ENCODE measurements at places on chromosomes 4 and X. TPM values are rescaled to one million over a fixed set of nuclear protein-coding genes. Genes with fewer than 3 reads are reported as not detected.

Gene FGFBP2
- not detected for total RNA-seq

DNA sequence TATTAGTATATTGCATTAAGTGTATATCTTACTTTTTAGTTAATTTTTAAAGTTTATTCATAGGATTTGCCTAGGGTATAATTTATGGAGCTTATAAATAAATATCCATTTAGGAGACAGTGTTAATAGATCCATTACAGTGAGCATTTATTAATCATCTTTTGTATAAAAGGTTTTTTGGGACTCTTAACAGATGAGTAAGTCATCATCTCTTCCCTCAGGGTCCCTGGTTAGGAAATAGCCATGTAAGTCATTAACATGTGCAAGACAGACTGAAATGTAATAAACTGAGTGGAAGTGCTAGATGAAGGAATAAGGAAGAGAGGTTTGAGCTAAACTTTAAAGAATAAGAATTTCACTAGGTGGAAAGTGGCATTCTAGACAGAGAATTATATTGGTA, 69.2 kb downstream of the PAQR3 start:
- DNase-seq: no peak

- DNase-seq: no peak
Observed at GRCh38 chr4:127849505-127850234, 31.0 kb upstream of the PLK4 start.

Gene LRCH2
- total RNA-seq: 7.9 TPM

Gene PRPS1
- 27.6 TPM for total RNA-seq

DNA sequence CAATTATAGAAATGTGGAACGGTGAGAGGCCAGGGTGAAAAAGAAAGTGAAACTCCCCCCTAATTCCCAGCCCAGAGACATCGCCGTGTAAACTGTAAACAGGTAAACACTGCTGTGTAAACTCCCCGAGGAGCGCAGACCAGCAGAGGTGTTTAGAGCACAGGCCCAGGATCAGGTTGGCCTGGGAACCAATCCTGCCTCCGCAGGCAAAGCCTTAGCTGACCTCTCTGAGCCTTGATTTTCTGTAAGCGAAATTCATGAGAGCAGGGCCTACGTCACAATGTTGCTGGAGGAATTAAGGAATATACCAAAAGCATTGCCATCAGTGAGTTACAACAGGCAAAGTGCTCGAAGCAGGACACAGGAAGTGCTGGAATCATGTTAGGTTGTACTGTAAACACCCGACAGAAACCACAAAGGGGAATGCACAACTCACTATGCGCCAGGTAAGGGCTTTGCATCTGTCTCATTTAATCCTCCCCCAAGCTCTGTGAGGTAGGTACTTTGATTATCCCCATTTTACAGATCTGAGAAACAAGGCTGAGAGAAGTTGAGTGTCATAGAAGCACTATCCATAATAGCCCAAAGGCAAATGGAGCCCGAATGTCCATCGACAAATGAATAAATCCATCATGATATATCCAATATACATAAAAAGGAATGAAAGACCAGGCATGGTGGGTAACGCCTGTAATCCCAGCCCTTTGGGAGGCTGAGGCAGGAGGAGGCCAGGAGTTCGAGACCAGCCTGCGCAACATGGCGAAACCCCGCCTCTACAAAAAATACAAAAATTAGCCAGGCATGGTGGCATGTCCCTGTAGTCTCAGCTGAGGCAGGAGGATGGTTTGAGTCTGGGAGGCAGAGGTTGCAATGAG, 30.7 kb upstream of the KIAA0232 start:
- no peak for DNase-seq

DNA sequence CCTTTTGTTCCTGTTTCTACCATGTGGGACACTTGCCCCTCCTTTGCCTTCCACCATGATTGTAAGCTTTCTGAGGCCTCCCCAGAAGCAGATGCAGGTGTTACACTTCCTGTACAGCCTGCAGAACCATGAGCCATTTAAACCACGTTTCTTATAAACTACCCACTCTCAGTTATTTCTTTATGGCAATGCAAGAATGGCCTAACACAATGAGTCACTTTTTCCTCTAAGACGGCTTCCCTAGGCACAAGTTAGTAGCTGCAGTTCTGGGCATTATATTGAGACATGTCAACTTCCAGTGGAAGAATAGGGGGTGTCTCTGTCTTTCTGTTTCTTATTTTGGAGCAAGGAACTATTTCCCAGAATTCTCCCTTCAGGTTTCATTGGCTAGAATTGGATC, 32.9 kb upstream of the DIPK2B start:
- no peak for DNase-seq

- no peak for DNase-seq
Observed at GRCh38 chr4:182510836-182511235, 267.6 kb downstream of the TENM3 start.

DNA sequence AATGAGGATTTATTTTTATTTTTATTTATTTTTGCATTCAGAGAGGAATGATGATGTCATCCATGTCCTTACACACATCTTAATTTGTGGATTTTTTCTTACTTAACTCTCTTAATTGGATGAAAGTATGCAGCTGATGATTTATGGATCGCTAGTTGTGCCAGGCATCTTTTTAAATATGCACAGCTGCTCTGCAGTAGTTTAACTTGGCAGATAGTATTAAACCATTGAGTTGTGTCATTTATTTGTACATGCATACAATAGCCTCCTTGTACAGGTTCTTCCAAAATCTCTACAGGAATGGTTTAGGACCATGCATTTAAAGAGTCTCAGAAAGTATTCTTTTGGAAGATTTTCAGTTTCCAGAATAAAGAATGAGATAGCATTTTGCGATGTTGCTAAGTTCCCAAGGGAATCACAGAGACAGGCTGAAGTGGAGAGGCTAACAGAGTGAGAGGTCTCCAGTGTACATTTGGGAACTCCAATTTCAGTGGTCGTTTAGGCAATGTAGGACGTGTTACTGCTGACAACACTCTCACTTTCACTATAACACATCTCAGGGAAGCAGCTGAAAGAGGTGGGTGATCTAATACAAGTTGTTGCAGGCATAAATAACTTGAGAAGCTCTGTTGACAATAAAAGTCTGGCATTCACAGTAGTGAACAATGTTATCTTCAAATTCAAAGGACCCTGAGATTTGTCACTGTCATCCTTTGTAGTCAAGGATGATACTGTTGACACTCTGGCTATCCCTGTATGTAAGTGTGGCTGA, 49.9 kb upstream of the SCRG1 start:
- DNase-seq: no peak

GRCh38 chr4:109574443-109574850, 14.4 kb downstream of the MCUB start:
- no peak for DNase-seq

Gene FAT4
- total RNA-seq: 114 TPM

Gene CTAG2
- not detected for total RNA-seq

DNA sequence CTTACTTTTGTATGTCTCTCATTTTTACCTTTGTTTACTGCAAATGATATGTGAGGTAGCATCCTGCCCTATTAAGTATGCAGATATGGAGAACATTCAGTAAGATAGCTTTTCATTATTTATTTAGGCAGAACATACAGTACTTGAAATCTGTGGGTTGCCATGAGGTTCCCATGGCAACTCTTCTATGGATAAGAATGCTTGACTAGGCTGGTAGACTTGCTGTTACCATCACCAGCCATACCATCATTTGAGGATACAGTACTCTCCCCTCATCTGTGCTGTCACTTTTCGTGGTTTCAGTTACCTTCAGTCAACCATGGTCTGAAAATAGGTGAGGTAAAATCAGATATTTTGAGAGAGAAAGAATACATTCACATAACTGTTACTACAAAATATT, 56.7 kb downstream of the NAF1 start:
- DNase-seq: no peak

DNA sequence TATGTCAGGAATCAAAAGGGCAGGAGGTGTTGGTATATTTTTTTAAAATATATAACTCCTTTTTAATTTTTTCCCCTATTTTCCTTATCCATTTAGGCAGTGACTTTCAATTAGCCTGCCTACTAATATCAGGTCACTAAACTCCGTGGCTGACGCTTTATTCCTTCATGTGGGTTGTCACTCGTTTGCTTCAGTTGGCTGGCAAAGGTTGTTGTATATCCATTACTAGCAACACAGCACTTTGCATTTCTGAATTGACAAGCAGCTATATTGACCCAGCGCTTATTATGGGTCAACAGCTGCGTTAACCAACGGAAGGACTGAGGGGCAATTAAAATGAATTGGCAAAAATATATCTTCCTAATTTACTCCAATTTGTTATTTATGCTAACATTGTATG, 87.7 kb downstream of the ARX start:
- DNase-seq: no peak

DNA sequence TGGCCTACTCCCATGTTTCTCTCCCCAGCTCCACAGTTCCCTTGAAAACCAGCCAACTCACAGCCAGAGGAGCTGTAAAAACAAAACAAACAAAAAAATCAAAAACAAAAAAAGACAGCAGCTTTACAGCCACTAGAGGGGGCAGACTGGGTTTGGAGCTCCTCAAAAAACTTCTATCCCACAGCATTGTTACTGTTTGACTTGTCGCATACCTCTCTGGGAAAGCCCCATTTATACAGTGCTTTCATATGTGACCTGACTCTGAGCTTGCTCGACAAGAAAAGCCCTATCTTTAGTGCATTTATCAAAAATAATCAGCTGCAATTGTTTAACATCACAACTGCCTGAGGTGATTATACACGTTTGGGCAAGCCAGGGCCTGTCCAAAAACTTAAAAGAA, 21.6 kb downstream of the TSPAN6 start:
- no peak for DNase-seq

Gene RS1
- not detected for total RNA-seq

DNA sequence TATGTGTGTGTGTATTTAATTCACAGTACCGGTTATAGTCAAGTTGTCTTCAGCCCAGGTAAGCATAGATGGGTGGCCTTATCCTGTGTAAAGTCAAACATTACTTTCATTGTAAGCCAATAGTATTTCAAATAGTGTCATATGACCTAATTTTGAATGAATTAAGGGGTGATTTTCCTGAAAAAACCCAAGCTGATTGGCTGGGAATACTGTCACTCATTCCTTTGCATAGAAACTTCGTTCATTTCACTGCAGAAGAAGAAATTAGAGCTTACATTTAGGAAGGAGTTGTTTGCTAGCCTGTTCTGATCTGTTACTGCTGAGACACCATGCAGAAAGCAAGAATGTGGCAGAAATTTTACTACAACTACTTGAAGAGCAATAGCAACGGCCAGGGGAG, 45.4 kb downstream of the SMARCAD1 start:
- DNase-seq: no peak

Gene JCHAIN
- total RNA-seq: not detected

DNA sequence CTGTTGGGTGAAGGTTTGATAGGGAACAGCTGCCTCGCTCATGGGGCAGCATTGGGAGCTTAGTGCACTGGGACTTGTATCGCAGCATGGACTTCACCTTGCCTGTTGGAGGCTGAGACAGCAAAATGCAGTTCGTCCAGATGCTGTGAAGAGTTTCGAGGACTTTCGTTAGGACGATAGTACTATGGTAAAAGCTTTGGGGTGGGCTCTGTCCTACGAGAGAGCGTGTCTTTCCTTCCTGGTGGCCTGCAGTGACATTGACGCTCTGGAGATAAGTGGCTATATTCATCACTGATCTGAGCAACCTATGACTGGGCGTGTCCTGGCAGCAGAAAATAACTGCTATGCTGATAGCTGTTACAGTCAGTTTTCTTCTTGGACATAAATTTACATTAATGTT, 44.8 kb downstream of the ARHGAP10 start:
- no peak for DNase-seq

GRCh38 chr4:27005905-27006590, 145.4 kb downstream of the STIM2 start:
- DNase-seq: no peak

DNA sequence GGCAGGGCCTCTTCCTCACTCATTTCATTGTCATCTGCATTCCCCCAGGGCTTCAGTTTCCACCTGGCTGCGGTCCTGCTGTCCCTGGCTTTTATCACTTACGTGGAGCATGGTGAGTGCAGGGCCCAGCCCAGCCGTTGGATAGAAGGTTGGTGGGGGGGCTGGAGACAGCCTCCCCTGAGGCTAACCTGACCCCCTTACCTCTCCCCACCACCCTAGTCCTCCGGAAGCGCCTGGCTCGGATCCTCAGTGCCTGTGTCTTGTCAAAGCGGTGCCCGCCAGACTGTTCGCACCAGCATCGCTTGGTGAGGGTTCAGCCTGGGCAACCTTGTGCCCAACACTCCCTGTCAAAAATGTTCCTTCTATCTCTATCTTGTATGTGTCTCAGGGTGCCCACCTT, 5.8 kb upstream of the EBP start:
- DNase-seq: no peak

GRCh38 chr4:23298371-23298770, 591.5 kb downstream of the PPARGC1A start:
- DNase-seq: no peak

GRCh38 chr4:52425751-52426326, 233.3 kb downstream of the USP46 start:
- no peak for DNase-seq

GRCh38 chr4:1938027-1938426, 66.8 kb downstream of the NSD2 start:
- DNase-seq: no peak

DNA sequence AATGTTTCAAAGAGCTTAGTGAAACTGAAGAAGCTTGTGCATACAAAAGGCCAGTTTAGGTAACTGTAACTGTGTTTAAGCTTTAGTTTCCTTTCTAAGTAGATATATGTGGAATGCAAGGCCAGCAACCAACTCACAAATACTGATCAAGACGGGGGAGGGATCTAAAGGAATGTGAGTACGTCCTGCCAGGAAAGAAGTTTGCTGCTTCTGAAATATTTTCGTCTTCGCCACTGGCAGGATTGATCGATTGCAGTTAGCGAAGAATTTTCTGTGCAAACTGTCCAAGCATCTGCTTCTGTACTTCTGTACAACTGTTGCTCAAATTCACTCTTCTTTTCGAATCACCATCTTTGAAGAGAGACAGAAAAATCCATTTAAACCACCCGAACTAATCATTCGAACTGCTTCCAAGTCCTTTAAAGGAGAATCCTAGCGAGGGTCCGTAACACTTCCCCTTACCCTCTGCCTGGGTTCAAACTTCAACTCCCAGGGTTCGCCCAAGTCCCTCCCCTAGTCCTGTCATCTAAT, 373 bp upstream of the INTS6L start:
- no peak for DNase-seq

- no peak for DNase-seq
Observed at GRCh38 chr4:173270312-173271027, 63.7 kb downstream of the HMGB2 start.

DNA sequence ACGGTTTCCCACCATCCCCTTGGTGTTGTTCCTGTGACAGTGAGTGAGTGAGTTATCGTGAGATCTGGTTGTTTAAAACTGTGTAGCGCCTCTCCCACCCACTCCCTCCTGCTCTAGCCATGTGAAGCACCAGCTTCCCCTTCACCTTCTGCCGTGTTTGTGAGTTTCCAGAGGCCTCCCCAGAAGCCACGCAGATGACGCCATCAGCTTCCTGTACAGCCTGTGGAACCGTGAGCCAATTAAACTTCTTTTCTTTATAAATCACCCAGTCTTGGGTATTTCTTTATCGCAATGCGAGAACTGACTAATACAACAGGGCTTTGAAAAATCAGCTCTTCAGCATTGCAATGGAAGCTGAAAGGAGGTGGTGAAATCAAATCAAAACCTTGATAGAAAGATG, 50.0 kb downstream of the FGFBP1 start:
- no peak for DNase-seq

Gene ARL13A
- not detected for total RNA-seq
